ENCODE measurements at places on chromosomes 3 and 15. TPM values are rescaled to one million over a fixed set of nuclear protein-coding genes. Genes with fewer than 3 reads are reported as not detected.

GABRB3 gene
- not detected for total RNA-seq

TNFAIP8L3 gene
- total RNA-seq = 30.9 TPM

CPEB1 gene
- total RNA-seq = 2.6 TPM

GOLGA8G gene
- total RNA-seq = not detected

DAG1 gene
- 362 TPM for total RNA-seq

VPS39 gene
- 52.6 TPM for total RNA-seq

ANKRD63 gene
- not detected for total RNA-seq

CD96 gene
- 0.08 TPM for total RNA-seq

FILIP1L gene
- 10.8 TPM for total RNA-seq

TUSC7 gene
- total RNA-seq = not detected

Data from myocyte (in vitro differentiated cells).